Activated gamma-delta T cell treated with Interleukin-2 at 50 U/mL for 16 hours (primary cell): ENCODE measurements at places on chromosomes 13 and 19.

GRCh38 chr13:112061367-112062061 lies 5.4 kb upstream of the SOX1 start:
- no peak for DNase-seq

DNA sequence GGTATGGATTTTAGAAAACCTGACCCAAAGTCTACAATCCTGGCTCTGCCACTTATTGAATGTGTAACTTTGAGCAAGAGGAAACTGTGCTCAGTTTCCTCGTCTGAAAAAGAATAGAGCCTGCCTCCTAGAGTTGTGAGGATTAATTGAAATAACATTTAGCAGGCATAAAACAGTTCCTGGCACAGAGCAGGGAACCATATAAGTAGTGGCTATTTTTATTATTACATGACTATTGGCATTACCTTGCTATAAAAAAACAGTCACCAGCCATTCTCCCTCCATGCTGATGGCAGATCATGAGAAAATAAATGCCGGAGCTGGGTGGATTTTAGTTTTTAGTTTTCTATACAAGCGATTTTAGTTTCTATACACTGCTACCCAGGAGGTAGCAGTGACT lies 5.8 kb downstream of the DOCK9 start:
- no peak for DNase-seq

- DNase-seq = no peak
These were observed 120.9 kb downstream of the ZDHHC20 start for GRCh38 chr13:21338156-21338555.

DNA sequence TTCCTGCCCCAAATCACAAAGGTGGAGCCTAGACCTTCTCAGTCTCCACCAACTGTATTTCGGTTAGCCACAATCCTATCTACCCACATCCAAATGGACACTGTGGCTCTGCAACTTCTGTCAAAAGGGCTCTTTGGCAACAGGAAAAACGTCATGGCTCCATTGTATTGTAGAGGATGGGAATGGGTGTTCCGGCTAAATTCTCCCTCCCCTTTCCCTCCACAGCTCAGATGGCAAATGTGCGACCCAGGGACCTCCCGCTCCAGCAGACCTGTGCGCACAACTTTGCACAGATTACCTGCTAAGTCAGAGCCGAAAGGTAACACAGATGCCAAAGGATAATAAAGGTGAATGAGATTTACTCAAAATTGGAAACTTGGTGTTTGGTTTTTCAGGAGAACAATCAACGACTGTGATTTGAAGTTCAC lies 968 bp upstream of the KL start:
- no peak for DNase-seq

- no peak for DNase-seq
These were observed 173.5 kb downstream of the DNAJC15 start for GRCh38 chr13:43196750-43197370.

- DNase-seq = no peak
These were observed 148.6 kb upstream of the ZNF507 start for GRCh38 chr19:32196690-32197420.

DNA sequence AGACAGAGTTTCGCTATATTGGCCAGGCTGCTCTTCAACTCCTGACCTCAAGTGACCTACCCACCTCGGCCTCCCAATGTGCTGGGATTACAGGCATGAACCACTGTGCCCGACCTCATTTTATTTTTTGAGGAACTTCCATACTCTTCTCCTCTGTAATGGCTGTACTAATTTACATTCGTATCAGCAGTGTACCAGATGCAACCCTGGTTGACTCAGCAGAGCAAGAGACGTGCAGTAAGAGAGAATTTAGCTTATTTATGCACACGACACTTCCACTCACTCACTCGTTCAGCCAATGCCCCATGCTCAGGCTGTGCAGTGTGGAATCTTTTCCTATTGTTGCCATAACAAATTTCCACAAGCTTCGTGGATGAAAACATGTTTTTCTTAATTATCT lies 6.9 kb downstream of the KIR3DL3 start:
- no peak for DNase-seq

- no peak for DNase-seq
These were observed 5.4 kb downstream of the ARL11 start for GRCh38 chr13:49633710-49634109.

- no peak for DNase-seq
These were observed 115.0 kb downstream of the GGACT start for GRCh38 chr13:100473501-100474044.

DNA sequence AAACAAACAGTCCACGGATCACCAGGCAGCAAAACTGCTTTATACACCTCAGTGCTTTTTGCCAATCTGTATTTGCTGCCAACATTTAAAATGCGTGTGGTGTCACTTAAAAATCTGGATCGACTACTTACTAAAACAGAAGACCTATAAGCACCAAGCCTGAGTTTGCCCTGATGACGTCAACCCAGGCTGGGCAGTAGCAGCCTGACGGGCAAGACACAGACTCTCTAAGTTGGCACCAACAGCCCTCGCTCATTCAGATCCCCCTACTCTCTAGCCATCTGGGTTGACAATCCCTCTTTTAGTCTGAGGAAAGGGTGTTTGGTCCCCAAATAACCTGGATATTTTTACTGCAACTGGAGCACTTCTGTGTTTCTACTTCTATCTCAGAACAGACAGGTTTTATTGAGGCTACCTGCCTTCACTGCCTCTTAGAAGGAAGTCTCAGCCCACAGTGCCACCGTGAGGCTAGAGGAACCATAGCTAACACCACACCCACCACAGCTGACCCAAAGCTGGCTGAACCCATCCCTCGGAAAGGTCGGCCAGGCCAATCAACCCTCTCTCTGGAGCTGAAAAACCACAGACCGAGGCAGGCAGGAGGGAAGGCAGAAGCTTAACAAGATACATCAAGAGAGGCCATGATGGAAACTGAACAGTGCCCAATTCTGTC lies 6.9 kb downstream of the SUGP2 start:
- no peak for DNase-seq

DNA sequence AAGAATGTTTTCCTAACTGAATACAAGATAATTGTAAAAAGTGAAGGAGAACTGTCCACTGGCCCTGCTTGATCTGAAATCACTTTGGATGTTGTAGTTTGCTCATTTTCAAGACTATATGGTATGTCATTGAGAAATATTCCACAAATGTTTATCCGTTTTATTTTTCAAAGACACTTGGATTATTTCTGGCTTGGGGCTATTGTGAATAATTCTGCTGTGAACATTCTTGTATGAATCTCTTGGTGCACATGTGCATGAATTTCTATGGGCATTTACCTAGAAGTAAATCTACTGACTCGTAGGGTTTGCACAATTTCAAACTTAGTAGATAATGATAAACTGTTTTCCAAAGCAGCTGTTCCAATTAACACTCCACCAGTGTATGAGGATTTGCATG lies 8.6 kb downstream of the RXFP2 start:
- no peak for DNase-seq

DNA sequence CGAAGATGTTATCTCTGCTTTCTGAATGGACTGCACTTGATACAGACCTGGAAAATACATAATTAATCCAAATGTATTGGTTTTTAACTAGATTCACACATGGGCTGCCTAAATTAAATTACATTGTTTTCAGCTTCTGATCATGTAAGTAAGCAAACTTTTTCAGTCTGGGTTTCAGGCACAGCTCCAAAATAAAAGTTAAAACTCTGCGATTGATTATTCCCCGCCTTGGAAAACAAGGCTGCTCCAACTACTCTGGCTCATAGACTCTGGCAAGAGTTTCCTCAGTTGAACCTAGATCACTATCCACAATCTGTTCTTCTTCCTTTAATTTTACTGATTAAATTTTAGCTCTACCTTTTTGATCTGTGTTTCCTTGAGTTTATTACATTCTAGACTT lies 526.0 kb upstream of the SPRY2 start:
- no peak for DNase-seq

GRCh38 chr13:51324714-51325420 lies 14.6 kb upstream of the SERPINE3 start:
- DNase-seq = no peak

DNA sequence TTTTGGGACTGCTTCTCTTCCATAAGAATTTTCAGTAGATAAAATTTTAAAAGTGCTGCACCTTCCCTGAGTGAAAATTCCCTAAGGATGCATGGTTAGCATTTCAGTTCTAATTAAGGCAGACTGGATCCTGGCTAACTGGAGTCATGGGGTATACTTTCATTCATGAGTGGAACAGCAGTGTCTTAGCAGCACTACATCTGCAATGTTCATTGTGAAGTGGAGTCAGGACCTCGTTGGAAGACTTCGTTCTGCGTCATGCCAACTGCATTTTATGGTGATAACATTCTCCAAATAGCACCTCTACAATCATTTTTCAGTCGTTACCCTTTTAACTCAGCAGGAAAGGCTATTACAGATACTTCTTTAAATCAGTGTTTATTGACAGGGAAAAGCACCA lies 25.5 kb downstream of the PHF11 start:
- DNase-seq = no peak

DNA sequence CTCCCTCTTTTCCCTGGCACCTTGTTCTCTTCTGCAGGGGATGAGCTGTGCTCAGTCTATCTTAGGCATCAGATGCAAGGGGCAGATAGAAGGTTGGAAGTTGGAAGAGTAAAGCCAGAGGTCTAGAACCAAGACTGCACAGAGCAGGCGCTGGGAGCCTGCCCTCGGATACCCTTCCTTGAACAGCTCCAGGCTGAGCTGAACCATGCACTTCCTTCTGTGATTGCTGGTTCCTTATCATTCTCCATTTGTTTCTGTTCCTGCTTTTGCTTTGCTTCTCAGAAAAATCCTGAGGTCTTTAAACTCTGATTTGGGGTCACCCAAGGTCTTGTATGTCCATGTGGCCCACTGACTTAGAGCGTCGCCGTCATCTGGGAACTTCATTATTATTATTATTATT lies 36.3 kb downstream of the ARHGEF18 start:
- DNase-seq = no peak

- peak; percentile 33 for DNase-seq
These were observed at the start of gene ALOX5AP for GRCh38 chr13:30735025-30735871. ALOX5AP (plus strand) TSS chr13:30735543; CDS start chr13:30735606, 63 bp downstream.

DNA sequence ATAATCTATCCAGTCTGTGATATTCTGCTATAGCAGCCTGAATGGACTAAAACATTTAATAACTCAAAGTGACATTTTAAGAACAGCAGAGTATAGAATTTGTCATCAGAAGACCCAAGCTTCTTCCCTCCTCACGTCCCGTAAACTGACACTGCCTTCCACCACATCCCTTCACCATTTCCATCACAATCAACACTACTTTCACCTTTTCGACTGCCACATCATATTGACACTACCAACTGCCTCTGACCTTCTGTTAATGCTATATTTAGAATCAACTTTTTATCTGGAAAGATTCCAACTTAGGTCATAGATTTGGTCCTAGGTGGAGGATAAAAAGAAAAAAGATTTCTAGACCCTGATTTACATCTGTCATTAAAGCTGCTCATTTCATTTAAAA lies 39.6 kb downstream of the STOML3 start:
- no peak for DNase-seq

- no peak for DNase-seq
These were observed 350.9 kb downstream of the SUCLA2 start for GRCh38 chr13:47650209-47650608.

DNA sequence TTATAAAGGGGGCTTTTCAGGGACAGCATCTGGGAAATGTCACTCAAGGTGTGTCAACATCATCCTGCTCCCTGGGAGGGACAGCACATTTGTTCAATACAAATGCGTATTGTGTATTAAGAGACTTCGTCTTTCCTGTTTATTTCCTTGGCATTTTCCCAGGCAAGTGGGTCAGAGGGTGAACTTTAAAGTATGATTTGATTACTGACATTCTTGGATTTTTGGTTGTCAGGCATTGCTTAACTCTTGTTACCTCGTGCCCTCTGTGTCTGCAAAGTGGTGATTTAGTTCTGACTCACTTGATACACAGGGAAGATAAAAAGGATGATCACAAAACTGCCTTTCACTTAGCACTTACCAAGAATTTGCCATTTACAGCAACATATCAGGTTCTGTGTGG lies 292.7 kb downstream of the SUCLA2 start:
- no peak for DNase-seq

GRCh38 chr13:33860526-33860925 lies 42.6 kb downstream of the RFC3 start:
- no peak for DNase-seq

GRCh38 chr19:4102339-4103079 lies 21.4 kb downstream of the MAP2K2 start:
- no peak for DNase-seq

- DNase-seq = no peak
These were observed 502.3 kb downstream of the TBC1D4 start for GRCh38 chr13:74979703-74980102.

- DNase-seq = peak; percentile 43
These were observed at the start of gene CCDC106 for GRCh38 chr19:55647732-55648584. CCDC106 (plus strand) TSS chr19:55648212; CDS start chr19:55649047, 835 bp downstream.

- no peak for DNase-seq
These were observed 503.2 kb upstream of the PCDH20 start for GRCh38 chr13:61918841-61919240.

- DNase-seq = no peak
These were observed 138.6 kb upstream of the UFM1 start for GRCh38 chr13:38210928-38211596.

GRCh38 chr13:43874504-43875092 lies 4.9 kb downstream of the CCDC122 start:
- DNase-seq = no peak

DNA sequence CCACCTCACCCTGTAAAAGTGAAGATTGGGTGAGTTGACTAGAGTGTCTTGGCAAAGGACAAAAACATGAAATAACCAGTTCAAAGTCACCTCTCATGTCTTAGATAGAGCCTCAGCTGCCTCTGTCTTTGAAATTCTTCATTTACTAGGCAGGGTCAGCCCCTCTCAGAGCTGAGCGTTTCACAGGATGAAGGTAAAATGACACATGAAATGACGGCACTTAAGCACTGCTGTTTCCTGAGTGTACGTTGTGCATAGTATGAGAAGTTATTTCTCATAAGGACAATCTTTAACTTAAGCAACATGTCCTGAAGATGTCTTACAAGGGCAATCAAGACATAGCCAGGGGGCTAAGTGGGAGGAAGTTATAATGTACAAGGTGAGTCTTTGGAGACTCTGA lies 32.3 kb upstream of the SLC10A2 start:
- DNase-seq = no peak

DNA sequence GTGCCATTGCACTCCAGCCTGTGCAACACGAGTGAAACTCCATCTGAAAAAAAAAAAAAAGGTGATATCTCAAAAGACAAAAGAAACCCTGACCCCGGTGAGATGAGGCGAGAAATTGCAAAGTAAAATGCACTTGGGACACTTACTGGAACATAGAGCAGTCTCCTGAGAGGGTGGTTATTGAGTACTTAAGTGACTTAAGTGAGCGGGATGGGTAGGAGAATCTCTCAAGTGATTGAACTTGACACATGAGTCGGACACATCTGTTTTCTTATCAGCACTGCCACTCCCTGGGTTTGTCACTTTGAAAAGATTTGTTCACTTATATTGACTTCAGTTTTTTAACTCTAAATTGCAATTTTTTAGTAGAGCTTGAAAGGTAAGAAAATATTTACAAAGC lies 2.8 kb downstream of the ZNF429 start:
- no peak for DNase-seq

DNA sequence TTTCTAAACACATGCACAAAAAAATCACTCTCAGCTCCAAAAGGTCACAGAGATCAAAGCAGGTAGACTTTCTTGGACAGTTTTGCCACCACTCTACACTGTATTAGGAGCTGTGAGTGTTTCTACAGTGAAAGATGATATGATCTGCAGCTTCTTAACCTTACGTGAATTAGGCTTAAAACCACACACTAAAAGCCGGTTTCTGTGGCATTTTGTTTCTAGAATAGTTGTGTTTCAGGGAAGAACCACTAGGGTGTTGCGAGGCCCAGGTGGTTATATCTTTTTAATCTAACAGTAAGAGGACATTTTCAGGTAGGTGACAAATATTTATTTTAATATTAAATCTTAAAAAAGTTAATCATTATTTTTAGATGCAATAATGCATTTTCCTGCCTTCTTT lies 216.4 kb downstream of the KLF5 start:
- no peak for DNase-seq
